ENCODE measurements at places on chromosomes 5 and 9. TPM values are rescaled to one million over a fixed set of nuclear protein-coding genes. Genes with fewer than 3 reads are reported as not detected.

GRCh38 chr9:8806150-8806549 is 1006.6 kb upstream of the DMAC1 start:
- no peak for DNase-seq
- no peaks in the 10 kb centered on the region for H3K27me3 ChIP-seq
- no peak overlapping the region for H3K4me3 ChIP-seq

ACOT12 gene
- total RNA-seq: not detected

DNA sequence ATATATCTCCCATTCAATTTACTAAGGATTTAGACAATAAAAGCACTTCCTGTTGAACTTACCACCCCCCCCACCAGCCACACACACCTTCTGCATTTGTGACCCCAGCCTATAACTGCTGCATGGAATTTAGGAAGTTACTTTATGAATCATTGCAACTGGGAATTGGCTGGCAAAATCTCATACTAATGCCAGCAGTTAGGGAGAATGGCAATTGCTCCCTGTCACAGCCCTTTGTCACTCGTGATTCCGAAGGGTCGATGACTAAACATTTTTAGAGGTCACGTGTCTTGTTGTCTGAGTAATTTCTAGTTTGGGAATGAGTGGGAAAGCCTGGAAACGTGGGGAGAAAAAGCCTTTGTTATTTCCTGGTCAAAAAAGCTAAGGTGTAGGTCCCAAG is 46.6 kb upstream of the PCA3 start:
- no peak for DNase-seq
- no peak overlapping the region for H3K4me3 ChIP-seq
- H3K27me3 ChIP-seq: peaks cover 5% of the 10 kb centered on the region
- no peaks in the 10 kb centered on the region for H3K36me3 ChIP-seq
- no peaks in the 10 kb centered on the region for H3K4me1 ChIP-seq
- no peak overlapping the region for H3K27ac ChIP-seq

GZMA gene
- total RNA-seq: not detected
